Spinal cord (tissue), 10 donors: ENCODE measurements at places on chromosomes 7 and 10. TPM values are rescaled to one million over a fixed set of nuclear protein-coding genes. Genes with fewer than 3 reads are reported as not detected.

GRCh38 chr7:118350260-118350659 is 125.8 kb downstream of the ANKRD7 start:
- no peak overlapping the region for H3K4me3 ChIP-seq
- no peaks in the 10 kb centered on the region for H3K4me1 ChIP-seq
- no peaks in the 10 kb centered on the region for H3K36me3 ChIP-seq
- no peak for DNase-seq
- H3K27ac ChIP-seq, result no peak overlapping the region

- H3K36me3 ChIP-seq, result no peaks in the 10 kb centered on the region
- DNase-seq, result no peak
- no peak overlapping the region for H3K4me3 ChIP-seq
- peaks cover 3% of the 10 kb centered on the region for H3K27me3 ChIP-seq
These were observed 19.5 kb upstream of the PPP2R2D start for GRCh38 chr10:131881104-131881880.

DNA sequence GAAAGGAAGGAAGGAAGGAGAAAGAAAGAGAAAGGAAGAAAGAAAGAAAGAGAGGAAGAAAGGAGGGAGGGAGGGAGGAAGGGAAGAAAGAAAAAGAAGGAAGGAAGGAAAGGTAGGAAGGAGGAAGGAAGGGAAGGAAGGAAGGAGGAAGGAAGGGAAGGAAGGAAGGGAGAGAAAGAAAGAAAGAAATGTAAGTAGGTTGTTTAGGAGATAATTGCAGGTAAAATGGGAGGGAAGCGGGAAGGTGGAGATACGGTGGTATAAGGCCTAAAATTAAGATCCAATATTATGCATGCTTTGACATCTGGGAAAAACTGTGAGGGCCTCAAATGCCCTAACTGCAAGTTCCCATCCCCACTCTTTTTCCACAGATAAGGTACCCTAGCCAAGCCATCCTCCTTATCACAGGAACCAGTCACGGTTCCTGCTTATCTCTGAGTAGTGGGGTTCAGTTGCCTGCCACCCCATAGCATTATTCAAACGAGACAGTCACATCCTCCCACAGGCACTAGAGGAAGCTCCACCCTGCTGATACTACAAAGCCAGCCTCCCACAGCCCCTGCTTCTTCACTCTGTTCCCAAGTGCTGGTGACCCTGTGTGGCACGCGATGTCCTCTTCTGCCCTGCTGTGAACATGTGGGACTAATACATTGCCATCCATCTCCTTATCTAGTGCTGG is 28.7 kb downstream of the ST8SIA6 start:
- no peaks in the 10 kb centered on the region for H3K36me3 ChIP-seq
- no peaks in the 10 kb centered on the region for H3K4me1 ChIP-seq
- no peak overlapping the region for H3K4me3 ChIP-seq
- DNase-seq, result no peak
- no peak overlapping the region for H3K27ac ChIP-seq
- H3K27me3 ChIP-seq, result no peaks in the 10 kb centered on the region

DNA sequence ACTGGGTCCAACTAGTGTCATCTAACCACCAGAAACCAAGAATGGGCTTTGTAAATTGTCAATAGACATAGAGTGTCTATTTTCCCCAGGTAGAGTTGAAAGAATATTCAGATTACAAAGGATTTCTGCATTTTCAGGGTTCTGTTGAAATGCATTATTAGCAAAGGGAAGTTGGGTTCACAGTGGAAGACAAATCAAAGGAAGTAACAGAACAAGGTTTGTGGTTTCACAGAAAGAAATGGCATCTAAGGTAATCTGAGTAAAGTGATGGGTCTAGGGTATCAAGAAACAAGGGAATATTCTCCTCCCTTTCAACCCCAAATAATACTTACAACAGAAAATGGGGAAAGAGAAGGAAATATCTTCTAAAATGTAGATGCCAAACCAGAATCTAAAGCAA is 25.8 kb downstream of the CEP41 start:
- no peak overlapping the region for H3K27ac ChIP-seq
- H3K4me1 ChIP-seq, result peaks cover 8% of the 10 kb centered on the region
- H3K4me3 ChIP-seq, result no peak overlapping the region

GRCh38 chr7:80240265-80241025 is 105.8 kb downstream of the GNAI1 start:
- no peaks in the 10 kb centered on the region for H3K27me3 ChIP-seq
- H3K4me1 ChIP-seq, result peaks cover 3% of the 10 kb centered on the region
- no peaks in the 10 kb centered on the region for H3K36me3 ChIP-seq

DNA sequence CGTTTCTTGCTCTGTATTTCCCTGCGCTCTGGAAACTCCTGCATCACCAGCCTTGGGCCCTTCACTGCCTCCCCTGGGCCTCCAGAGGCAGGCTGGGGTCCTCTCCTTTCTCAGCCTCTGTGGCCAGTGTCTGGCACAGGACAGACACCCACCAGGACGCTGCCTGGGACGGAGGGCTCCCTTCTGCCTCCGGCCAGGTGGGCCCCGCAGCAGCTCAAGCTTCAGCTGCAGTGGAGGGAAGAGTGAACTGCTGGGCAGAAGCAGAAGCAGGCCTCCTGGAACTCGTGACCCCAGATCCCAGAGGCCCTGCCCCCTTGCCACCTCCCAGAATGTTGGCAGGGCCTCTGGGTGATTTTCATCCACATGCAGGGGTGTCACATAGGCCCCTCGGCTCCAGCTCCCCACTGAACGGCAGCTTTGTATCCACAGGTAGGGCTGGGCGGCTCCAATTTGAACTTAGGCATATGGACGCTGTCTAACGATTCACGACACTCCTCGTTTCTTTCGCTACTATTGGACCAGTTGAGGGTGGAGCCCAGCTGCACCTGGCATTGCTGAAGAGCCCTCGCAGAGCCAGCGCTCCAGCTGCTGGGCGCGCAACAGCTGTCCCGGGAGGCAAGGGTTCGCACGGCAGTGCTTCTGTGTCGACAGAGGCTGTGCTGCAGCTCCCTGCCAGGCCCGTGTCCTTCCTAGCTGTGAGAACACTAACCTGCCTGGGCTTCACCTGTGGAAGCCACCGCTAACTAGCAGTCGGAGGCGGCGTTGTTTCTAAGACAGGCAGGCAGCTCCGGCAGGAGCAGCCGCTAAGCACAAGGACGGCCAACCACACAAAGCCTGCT is 18.4 kb upstream of the GPR146 start:
- DNase-seq, result no peak
- peaks cover 57% of the 10 kb centered on the region for H3K4me1 ChIP-seq
- no peaks in the 10 kb centered on the region for H3K27me3 ChIP-seq

- no peak for DNase-seq
- H3K36me3 ChIP-seq, result no peaks in the 10 kb centered on the region
- H3K27ac ChIP-seq, result no peak overlapping the region
- H3K4me3 ChIP-seq, result no peak overlapping the region
- no peaks in the 10 kb centered on the region for H3K27me3 ChIP-seq
- H3K4me1 ChIP-seq, result peaks cover 12% of the 10 kb centered on the region
These were observed 147.6 kb upstream of the SHH start for GRCh38 chr7:155959894-155960293.

Gene HABP2
- 0.50 TPM for total RNA-seq

Gene NEUROD6
- 10.4 TPM for total RNA-seq

Gene ANKRD1
- total RNA-seq, result 0.17 TPM

Gene CDC14C
- not detected for total RNA-seq

Gene LFNG
- 24.8 TPM for total RNA-seq

Gene PCLO
- 19.7 TPM for total RNA-seq
